Activated naive CD8-positive, alpha-beta T cell treated with anti-CD3 and anti-CD28 coated beads for 36 hours (primary cell): ENCODE measurements at places on chromosomes 3 and 15. TPM values are rescaled to one million over a fixed set of nuclear protein-coding genes. Genes with fewer than 3 reads are reported as not detected.

PGBD4 gene
- total RNA-seq, result 2.7 TPM

ALDH1A2 gene
- 0.35 TPM for total RNA-seq

ITIH1 gene
- not detected for total RNA-seq

ENTPD3 gene
- total RNA-seq, result not detected

PDHB gene
- 64.6 TPM for total RNA-seq

CNOT10 gene
- 74.0 TPM for total RNA-seq

ROPN1 gene
- total RNA-seq, result not detected

DNASE1L3 gene
- total RNA-seq, result not detected

GRCh38 chr3:141426404-141427034 is 58.2 kb downstream of the ZBTB38 start:
- no peak overlapping the region for H3K27ac ChIP-seq
- H3K27me3 ChIP-seq, result no peaks in the 10 kb centered on the region
- no peak overlapping the region for H3K4me3 ChIP-seq
- peaks cover 4% of the 10 kb centered on the region for H3K36me3 ChIP-seq
- peaks cover 18% of the 10 kb centered on the region for H3K4me1 ChIP-seq
- DNase-seq, result no peak

- H3K4me3 ChIP-seq, result no peak overlapping the region
- no peak overlapping the region for H3K27ac ChIP-seq
- H3K36me3 ChIP-seq, result peaks cover 1% of the 10 kb centered on the region
- H3K27me3 ChIP-seq, result no peaks in the 10 kb centered on the region
These were observed 19.2 kb downstream of the CDIN1 start for GRCh38 chr15:36598529-36599177.

GRCh38 chr3:38327335-38328009 is 19.1 kb upstream of the XYLB start:
- no peak overlapping the region for H3K4me3 ChIP-seq
- H3K36me3 ChIP-seq, result no peaks in the 10 kb centered on the region
- no peaks in the 10 kb centered on the region for H3K4me1 ChIP-seq
- no peak for DNase-seq

DNA sequence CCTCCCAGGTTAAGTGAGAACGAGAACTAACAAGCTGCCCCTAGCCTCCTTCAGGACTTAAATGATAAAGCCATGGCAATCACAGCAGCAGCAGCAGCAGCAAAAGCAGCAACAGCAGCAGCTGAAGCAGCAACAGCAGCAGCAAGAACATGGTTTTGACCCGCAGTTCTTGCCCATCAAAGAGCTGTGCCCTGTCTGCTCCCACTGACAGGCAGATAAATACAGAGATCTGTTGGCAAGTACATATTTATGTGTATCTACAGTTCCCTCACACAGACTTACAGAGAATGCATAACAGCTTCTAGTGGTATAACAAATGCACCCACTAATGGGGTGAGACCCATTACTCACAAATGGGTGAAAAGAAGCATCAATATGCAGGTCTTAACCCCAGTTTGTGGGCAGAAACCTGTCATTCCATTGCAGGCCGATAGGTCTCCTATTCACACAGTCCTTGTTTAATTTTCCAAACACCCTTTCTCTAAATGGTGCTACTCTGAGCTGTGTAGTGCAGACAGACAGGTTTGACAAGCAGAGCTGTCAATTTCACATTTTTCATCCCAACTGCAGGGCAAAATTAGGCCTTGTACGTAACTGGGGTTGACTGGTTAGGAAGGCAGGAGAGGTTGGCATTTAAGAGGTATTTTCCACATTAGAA is 316.3 kb downstream of the TIGIT start:
- no peak overlapping the region for H3K27ac ChIP-seq
- peaks cover 3% of the 10 kb centered on the region for H3K4me1 ChIP-seq
- DNase-seq, result no peak
- H3K4me3 ChIP-seq, result no peak overlapping the region
- H3K36me3 ChIP-seq, result peaks cover 8% of the 10 kb centered on the region

DNA sequence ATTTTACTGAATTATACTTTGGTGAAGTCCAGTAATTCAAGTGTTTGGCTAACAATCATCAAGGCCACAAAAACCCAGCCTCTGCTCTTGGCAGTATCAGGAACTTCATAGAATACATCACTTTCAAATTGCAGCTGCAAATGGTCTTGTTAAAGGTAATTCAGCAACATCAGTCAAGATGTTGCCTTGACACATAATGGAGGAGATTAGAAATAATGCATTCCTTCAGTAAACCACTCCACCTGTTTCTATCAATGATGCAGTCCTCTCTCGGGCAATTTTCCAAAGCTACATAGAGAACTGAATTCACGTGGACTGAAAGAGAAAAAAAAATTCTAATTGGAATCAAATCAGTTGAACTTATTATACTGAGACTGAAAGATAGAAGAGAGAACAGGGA is 279.3 kb downstream of the VGLL3 start:
- H3K4me1 ChIP-seq, result no peaks in the 10 kb centered on the region
- no peaks in the 10 kb centered on the region for H3K36me3 ChIP-seq
- no peaks in the 10 kb centered on the region for H3K27me3 ChIP-seq

DNA sequence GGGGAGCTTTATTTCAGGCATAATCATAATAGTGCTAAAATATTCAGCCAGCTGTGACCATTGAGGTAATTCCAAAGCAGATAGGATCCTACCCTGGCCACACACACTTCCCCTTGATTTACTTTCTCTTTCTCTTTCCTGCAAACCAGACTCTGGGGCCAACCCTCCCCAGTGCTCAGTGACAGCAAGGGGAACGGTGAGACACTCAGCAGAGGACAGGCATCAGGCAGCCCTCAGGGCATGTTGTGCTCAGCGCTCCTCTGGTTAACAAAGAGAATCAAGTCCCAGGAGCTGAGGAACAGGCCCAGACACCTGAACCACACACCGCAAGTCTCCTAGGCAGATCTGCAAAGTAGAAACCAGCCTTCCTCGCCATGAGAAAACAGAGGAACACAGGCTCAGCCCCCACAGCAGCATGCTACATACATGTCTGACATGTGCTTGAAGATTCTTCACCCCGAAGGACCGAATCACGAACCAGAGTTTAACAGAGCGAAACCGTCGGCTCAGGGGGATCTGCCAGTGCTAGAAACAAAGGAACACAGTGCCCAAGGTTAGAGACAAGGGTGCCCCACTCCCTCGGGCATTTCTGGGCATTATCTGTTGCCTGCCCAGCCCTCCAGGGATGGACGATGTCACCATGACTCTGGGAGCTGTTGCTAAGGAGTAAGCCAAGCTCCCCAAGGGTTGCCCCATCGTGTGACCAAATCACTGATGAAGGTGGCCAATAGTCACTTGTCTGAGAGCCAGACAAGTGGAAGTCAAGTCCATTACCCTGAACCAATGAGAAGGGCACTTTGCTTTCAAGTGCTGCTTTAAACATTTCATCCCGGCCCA is 17.5 kb downstream of the HDC start:
- H3K36me3 ChIP-seq, result peaks cover 10% of the 10 kb centered on the region
- H3K27me3 ChIP-seq, result no peaks in the 10 kb centered on the region
- H3K27ac ChIP-seq, result peak overlapping the region; percentile 94
- DNase-seq, result peak; percentile 70
- peaks cover 31% of the 10 kb centered on the region for H3K4me1 ChIP-seq

DNA sequence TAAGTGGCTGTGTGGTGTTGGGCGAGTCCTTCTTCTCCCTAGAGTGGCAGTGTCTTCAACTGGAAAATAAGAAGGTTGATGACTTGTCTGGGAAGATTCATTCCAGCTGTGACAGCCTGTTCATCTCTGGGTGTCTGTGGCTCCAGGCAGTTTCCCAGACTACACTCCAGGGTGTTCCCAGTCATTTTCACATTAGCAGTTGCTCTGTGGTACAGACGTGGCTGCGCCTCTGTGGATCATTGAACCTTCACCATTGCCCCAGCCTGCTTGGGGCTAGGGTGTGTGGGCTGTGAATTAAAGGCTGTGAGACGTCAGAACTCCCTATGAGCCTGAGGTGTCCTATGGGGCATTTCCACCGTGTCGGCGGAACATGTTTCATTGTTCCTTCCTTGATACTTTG is 239.6 kb upstream of the NR2E3 start:
- peaks cover 27% of the 10 kb centered on the region for H3K27me3 ChIP-seq
- H3K4me3 ChIP-seq, result no peak overlapping the region
- no peaks in the 10 kb centered on the region for H3K4me1 ChIP-seq
- no peaks in the 10 kb centered on the region for H3K36me3 ChIP-seq
- no peak for DNase-seq

- no peak for DNase-seq
- no peaks in the 10 kb centered on the region for H3K36me3 ChIP-seq
- no peaks in the 10 kb centered on the region for H3K27me3 ChIP-seq
- H3K4me1 ChIP-seq, result peaks cover 9% of the 10 kb centered on the region
- no peak overlapping the region for H3K4me3 ChIP-seq
- no peak overlapping the region for H3K27ac ChIP-seq
These were observed 197.5 kb upstream of the LYSMD4 start for GRCh38 chr15:99930696-99931095.

GRCh38 chr3:189721873-189722665 is 90.9 kb downstream of the TP63 start:
- DNase-seq, result no peak
- H3K27ac ChIP-seq, result no peak overlapping the region
- H3K27me3 ChIP-seq, result no peaks in the 10 kb centered on the region
- no peak overlapping the region for H3K4me3 ChIP-seq
- no peaks in the 10 kb centered on the region for H3K4me1 ChIP-seq

GRCh38 chr3:127410678-127411077 is 122.8 kb upstream of the PRR20G start:
- peaks cover 27% of the 10 kb centered on the region for H3K27me3 ChIP-seq
- DNase-seq, result no peak
- no peaks in the 10 kb centered on the region for H3K36me3 ChIP-seq
- H3K27ac ChIP-seq, result no peak overlapping the region

DNA sequence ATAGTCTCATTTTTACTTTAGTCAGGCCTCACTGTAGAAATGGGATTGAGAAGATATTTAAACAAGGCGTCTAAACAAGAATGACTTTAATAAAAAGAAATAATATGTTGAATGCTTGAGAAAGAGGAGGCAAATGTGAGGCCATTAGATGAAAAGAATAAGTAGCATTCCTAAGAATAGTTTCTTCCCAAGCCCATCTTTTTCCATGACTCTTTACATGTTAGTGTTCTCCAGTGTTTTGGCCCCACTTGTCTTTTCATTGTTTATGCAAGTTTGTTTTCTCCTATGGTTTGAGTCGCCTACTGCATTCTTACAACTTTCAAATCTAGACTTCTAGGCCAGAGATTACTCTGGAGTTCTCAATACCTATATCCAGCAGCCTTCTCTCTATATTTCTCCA is 39.0 kb downstream of the TSC22D2 start:
- no peak for DNase-seq
- H3K27ac ChIP-seq, result no peak overlapping the region

DNA sequence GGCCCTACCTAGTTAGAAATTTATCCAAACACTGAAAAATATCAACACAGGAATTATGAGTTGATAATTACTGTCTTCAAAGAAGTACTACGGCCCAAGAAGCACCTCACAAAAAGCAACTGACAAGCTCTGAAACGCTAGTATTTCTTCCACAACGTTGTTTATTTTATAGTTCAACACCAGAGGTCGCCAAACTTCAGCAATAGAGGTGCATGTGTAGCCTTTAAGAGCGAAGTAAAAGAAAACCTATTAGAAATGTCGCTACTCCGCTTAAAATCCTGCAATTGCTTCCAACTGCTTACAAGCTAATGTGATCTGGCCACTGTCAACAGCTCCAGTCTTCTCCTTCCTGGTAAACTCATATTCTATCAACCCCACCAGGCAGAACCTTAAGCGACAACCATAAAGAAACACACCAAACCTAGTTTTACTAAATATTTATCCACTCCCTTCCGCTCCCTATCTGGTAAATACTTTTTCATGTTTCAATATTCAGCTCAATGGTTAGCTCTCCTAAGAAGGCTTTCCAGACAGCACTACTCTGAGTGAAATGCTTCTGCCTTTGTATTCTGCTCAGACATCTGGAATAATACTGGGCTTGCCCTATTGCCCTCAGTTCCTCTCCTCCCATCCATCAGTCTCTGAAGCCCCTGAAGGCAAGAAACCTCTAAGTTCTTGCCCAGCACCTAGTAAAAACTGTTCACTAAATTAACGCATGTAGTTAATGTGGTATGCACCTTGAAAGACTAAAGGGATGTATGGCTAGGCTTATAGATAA is 110.2 kb downstream of the NR1I2 start:
- no peak overlapping the region for H3K27ac ChIP-seq
- H3K4me3 ChIP-seq, result no peak overlapping the region
- H3K4me1 ChIP-seq, result peaks cover 13% of the 10 kb centered on the region
- H3K36me3 ChIP-seq, result peaks cover 28% of the 10 kb centered on the region
- no peaks in the 10 kb centered on the region for H3K27me3 ChIP-seq

- H3K36me3 ChIP-seq, result no peaks in the 10 kb centered on the region
- H3K4me1 ChIP-seq, result no peaks in the 10 kb centered on the region
- no peaks in the 10 kb centered on the region for H3K27me3 ChIP-seq
- H3K4me3 ChIP-seq, result no peak overlapping the region
- no peak overlapping the region for H3K27ac ChIP-seq
- no peak for DNase-seq
These were observed 53.8 kb downstream of the CACNA2D3 start for GRCh38 chr3:54176106-54176505.

GRCh38 chr15:38398134-38398533 is 55.8 kb upstream of the FAM98B start:
- no peak overlapping the region for H3K4me3 ChIP-seq
- H3K27ac ChIP-seq, result no peak overlapping the region
- no peaks in the 10 kb centered on the region for H3K4me1 ChIP-seq
- DNase-seq, result no peak
- peaks cover 51% of the 10 kb centered on the region for H3K27me3 ChIP-seq

- H3K4me3 ChIP-seq, result no peak overlapping the region
- no peaks in the 10 kb centered on the region for H3K36me3 ChIP-seq
- H3K27me3 ChIP-seq, result peaks cover 28% of the 10 kb centered on the region
- no peak for DNase-seq
- H3K4me1 ChIP-seq, result no peaks in the 10 kb centered on the region
These were observed 46.8 kb upstream of the RORA start for GRCh38 chr15:61275901-61276300.

DNA sequence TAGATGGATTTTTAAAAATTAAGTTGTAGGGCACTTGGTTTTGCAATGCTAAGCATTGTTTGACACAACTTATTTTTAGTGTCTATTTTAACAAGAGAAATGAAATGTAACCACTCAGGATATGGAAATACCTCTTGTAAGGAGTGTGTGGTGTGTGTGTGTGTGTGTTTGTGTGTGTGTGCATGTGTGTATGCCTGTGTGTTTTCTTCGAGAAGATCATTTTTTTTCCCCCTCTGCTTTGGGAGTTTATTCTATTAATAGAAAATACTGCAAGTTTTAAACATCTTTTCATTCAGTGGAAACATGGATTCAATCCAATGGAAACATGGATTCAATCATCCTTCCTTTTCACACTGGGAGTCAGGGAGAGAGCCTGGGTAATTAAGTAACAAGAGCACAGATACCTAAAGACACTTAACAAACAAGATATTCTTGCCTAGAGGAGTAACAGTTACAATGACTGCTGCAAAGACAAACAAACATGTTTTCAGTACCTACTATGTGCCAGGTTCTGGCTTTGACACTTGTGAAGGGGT is 567.2 kb upstream of the TBL1XR1 start:
- H3K27me3 ChIP-seq, result no peaks in the 10 kb centered on the region
- H3K27ac ChIP-seq, result no peak overlapping the region
- DNase-seq, result no peak
- no peak overlapping the region for H3K4me3 ChIP-seq
- peaks cover 6% of the 10 kb centered on the region for H3K36me3 ChIP-seq
